ENCODE measurements at places on chromosomes 5 and 9.

- peak; percentile 19 for DNase-seq
These were observed 680.0 kb downstream of the TAF11L14 start for GRCh38 chr5:18314192-18314778.

DNA sequence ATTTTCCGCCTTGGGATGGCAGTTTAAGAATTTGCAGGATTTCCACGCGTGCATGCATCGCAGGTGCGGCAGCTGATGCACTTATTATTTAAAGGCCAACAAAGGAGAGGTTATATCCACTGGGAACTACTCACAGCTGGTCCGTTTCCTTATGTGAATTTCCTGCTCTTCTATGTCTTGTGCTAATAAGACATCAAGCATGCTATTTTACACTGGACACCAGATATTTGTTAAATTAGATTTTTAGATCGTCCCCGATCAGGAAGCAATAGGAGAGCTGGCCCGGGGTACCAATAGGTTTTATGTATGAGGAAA, 476 bp upstream of the DTWD2 start:
- no peak for DNase-seq

DNA sequence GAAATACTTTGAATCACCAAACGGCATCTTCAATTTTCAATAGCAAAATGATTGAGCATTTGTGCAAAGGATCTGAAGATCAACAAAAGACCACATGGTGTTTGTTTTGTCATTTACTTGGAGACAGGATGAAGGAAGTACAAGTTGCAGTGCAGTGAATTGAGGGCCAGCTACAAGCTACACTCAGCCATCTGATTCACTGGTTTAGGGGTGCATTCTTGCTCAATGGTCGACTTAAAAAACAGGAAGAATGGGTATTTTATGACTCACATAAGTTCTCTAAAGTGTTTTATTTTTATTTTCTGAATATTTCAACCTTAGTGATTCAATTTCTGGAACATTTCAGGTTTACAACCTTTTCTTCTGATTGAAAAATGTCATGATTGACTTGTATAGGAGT, 412.1 kb upstream of the ADAMTSL1 start:
- no peak for DNase-seq

DNA sequence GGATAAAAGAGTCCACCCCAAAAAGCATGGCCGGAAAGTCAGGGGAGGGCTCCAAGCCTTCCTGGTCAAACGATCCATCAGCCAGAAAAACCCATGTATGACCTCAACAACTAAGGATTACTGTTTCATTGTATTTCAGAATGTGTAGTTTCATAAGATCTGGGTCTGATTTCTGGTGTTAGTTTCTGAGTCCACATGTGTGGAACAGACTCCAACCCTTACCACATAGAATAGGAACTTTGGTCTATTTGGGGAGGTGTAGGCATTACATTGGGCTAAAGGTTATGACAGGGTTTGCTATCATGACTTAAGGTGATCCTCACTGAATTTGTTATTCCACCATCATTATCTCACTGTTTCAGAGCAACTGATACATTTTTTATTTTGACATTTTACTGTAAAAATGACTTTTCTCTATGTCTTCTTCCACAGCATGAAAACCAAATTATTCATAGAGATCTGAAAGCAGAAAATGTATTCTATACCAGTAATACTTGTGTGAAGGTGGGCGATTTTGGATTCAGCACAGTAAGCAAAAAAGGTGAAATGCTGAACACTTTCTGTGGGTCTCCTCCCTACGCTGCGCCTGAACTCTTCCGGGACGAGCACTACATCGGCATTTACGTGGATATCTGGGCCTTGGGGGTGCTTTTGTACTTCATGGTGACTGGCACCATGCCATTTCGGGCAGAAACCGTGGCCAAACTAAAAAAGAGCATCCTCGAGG, 33.5 kb downstream of the HMGCS1 start:
- DNase-seq: no peak

- no peak for DNase-seq
These were observed 2.7 kb upstream of the IRX4 start for GRCh38 chr5:1885404-1885755.

DNA sequence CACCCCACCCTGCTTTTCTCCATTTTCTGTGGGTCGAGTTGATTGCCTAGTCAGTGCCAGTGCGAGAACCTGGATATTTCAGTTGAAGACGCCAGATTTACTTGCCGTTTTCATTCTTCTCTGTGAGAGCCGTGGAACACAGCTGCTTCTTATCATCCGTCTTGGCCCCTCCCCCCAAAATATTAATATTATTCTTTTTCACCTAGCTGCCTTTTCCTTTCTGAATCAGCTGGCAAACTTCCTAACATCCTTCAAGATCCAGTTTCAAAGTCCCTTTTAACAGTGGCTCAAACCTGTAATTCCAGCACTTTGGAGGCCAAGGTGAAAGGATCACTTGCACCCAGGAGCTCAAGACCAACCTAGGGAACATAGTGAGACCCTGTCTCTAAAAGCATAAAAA, 117.1 kb upstream of the RASA1 start:
- DNase-seq: no peak

DNA sequence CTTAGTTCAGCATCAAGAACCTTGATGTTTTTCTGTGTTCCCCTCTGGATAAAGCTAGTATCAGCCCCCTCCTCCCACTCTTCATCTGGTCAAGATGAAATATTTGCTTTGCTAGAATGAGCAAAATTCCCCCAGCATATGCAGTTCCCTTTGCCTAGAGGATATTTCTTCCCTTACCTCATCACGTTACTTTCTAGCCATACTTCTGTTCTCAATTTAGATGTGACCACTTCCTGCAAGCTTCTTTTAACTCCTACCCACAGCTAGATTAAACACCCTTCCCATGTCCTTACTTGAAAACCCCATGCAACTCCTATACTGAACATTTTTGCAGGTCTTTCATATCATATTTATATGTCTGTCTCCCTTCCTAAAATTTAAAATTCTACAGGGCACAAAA, 178.9 kb upstream of the TUSC1 start:
- DNase-seq: no peak

DNA sequence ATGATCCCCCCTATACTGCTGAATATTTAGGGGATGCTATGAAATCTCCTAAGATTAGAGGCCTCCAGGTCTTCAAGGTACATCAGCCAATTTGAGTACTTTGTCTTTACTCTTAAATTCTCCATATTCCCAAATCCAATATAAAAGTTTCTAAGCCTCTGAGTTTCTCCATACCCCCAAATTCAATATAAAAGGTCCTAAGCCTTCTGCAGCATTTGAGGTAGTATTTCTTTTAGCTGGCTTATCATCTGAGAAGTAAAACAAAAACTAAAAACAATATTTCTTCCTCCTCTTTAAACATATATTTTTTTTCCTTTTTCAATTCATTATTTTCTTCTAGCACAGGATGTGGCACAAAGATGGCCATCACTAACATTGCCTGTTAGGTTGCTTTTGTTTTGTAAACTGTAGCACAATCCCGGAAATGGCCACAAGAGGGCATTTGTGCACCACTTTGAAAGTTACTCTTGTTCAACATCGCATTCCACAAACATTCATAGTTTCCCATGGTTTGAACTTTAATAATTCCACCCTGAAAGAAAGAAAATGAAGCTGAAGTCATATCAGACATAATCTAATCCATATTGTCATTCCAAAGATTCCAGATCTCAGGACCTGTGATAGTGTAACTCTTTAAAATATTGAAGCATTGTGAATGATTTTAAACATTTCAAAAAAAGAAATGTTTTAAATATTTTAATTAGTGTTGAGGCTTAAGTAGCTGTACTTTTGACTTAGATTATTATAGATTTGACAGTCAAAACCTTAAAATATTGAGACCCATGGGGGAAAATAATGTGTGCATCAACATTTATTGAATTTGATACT, 21.0 kb upstream of the SCGB3A2 start:
- peak; percentile 45 for DNase-seq

DNA sequence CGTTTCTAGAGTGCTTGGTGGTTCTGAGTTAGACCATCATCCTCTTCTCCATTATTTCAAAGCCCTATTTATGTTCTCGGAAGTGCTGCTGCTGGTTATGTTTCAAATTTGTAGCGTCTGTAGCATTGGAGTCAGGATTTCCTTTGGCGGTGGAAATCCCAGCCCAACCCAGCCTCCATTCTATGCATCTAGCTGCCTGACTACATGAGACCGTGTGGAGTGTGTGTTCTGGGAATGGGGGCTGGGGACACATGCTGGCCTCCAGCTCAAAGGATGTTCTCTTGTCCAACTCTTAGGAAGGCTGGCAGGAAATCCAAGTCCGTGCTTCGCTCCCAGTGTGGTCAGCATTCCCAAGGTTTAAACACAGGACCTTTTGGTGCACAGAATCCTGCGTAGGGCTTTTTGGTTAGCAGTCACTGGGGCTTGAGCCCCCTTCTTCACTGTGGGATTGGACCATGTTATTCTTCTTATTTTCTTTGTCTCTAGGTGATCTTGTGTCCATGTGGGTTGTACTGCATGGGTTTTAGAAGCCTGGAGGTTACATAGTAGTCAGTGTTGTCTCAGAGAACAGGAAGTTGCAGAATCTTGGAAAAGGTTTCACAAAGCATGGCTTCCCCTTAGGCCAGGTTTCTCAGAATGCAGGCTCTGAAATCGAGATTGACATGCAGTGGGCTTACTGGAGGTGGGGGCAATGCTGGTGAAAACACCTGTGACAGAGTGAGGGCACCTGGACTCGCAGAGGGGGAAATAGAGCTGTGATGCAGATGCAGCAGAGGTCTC, 132.2 kb downstream of the ARHGAP26 start:
- no peak for DNase-seq

DNA sequence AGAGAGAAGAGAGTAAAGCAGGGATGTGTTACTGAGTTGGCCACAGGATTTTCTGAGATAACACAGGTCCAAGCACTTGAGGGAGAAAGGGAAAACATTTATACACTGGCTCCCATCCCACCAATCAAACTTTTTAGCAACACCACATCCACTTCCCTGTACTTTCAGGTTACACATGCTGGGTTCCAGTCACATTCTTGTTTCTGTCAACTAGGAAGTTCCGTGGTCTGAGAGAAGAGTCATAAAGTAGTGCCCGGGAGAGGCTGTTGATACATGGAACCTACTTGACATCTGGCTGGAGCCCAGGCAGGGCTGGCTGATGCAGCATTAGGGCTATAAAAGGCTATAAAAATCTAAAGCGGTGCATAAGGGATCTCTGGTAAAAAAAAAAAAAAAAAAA, 473.9 kb upstream of the COX7C start:
- no peak for DNase-seq

- DNase-seq: no peak
These were observed 111.5 kb upstream of the RAPGEF1 start for GRCh38 chr9:131851414-131851813.

- no peak for DNase-seq
These were observed 22.1 kb downstream of the LRRC70 start for GRCh38 chr5:62600560-62601252.

DNA sequence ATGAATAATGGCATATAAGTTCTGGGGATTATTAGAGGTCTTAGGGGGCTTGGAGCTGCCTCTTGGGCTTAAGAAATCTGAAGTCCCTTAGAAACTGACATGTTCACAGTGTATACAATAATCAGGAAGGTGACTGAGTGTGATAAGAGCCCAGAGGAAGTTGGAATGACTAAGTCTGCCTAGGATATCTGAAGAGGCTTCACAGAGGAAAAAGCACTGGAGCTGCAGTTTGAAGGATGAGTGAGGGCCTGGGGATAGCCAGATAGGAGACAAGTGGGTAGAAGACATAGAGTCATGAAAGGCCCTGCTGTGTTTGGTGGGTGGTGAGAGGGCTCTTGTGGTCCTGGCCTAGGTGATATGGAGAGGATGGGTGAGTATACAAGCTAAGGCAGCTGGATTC, 8.8 kb downstream of the NEUROG1 start:
- DNase-seq: no peak

GRCh38 chr5:125604104-125604503, 819.1 kb upstream of the GRAMD2B start:
- no peak for DNase-seq

DNA sequence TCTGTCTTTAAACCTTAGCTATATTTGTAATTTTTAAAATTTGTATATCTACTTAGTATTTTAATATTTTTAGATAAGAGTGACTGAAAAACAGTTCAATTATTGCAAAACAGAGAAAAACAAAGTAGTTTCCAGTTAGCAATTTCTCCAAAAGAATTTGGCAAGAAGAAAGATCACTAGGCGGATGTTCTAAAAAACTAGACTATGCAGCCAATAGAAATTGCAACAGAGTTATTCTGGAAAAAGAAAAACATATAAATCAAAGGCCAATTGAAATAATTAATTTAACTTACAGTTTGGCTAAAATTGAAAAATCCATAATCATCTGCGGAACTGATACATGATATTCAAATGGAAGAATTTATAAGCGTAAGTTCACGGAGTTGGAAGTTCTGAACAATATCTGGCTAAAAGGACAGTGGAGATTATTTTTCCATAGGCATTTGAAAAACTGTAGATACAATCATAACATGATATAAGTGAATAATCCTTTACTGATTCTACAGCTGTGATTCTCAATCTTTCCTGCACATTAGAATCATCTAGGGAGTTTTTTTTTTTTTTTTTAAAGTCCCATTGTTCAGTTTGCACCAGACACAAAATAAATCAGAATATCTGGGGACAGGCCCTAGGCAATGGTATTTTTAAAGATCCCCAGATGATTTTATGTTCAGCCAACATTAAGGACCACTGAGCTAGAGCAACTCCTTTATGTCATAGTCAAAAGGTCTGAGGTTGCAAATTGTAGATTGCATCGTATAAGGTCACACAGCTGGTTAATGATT, 605.1 kb upstream of the DAB2 start:
- no peak for DNase-seq
